Cardiac muscle cell (in vitro differentiated cells and primary cell): ENCODE measurements at places on chromosomes 3 and 15. TPM values are rescaled to one million over a fixed set of nuclear protein-coding genes. Genes with fewer than 3 reads are reported as not detected.

- DNase-seq: no peak
Observed at GRCh38 chr3:177475356-177475665, 278.0 kb upstream of the TBL1XR1 start.

DNA sequence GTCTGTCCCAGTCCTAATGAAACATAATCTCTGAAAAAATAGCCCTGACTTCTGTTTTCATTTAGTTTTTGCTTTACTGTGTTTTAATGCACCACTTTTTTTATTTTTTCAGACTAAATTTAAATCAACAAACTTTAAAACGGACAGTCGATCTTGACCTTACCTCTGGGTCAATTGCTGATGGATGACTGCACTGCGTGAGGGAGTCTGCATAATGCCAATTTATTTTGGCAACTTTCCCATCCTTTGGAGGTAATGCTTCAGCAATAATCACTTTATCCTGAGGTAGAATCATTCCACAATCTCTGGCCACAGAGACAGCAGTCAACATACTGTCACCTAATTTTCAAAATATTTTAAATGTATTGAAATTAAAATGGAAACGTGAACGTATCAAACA, 32.5 kb upstream of the GP5 start:
- no peak for DNase-seq

DNA sequence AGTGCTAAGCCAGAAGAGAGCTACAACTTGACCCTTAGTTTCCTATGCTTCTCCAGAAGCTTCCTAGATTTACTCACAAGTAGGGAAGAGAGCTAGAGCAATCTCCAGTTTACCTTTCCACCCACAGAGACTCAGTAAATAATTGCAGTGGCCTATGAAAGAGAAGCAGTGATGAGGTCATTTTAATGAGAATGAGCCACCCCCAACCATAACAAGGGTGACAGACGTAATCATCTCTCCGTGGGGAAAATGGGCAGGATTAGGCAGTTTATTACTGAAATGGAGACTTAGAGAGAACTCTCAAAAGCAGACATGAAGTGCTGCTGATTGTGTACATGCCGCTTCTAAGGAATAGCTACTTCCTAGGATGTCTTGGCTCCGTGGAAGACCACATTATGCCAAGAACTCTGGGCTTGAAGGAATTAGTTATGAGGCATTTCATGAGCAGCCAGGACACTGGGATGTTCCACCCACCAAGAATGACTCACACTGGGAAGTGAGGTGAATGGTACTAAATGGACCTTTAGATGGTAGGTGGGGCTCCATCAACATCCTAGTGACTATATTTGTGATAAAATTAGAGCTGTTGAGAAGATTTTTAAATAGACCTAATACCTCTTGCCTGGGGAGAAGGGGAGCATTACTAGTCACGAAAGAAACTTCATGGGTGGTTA, 160.9 kb downstream of the EDEM1 start:
- DNase-seq: no peak

IL5RA gene
- not detected in 2 replicates for polyA plus RNA-seq

GRCh38 chr3:14633819-14634424, 17.6 kb upstream of the CCDC174 start:
- DNase-seq: peak; percentile 85

GALK2 gene
- polyA plus RNA-seq: 27.5 and 32.7 TPM in 2 replicates

- DNase-seq: peak; percentile 50
Observed at GRCh38 chr15:58457466-58457965, 25.7 kb downstream of the LIPC start.

- DNase-seq: no peak
Observed at GRCh38 chr15:89105147-89105546, 16.9 kb downstream of the ABHD2 start.

DNA sequence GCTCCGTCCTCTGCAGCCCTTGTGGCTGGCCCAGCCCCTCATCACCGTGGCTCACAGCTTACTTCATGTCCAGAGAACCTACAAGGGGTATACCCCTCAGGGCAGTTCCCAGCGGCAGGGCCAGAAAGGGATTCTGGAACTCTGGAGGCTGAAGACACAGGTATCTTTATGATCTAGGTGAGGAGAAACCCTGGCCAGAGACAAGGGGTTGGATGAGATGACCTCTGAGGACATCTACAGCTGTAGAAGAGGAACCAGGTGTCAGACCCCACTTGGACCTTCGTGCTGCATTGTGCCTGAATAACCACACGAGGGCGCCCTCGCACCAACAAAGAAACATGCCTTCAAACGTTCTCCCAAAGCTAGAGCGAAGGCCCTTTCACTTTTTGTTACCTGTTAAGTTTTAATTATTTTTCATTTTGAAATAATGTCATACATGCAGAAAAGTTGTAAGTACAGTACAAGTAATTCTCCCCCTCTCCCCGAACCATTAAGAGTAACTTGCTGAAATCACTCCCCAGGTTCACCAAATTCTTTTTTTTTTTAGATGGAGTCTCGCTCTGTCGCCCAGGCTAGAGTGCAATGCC, 118.7 kb upstream of the SMAD3 start:
- DNase-seq: peak; percentile 78

GRCh38 chr15:67091071-67091979, 25.9 kb downstream of the SMAD3 start:
- peak; percentile 79 for DNase-seq

- no peak for DNase-seq
Observed at GRCh38 chr3:169456900-169457299, 206.6 kb downstream of the MECOM start.

ARNT2 gene
- polyA plus RNA-seq: 3.1 and 3.8 TPM in 2 replicates

NANOGP8 gene
- 0.25 TPM in 1 of 2 replicates, not detected in the other for polyA plus RNA-seq

DPH6 gene
- polyA plus RNA-seq: 9.8 and 18.5 TPM in 2 replicates
